Kidney (tissue), 22 donors: ENCODE measurements at places on chromosomes 5 and 9. TPM values are rescaled to one million over a fixed set of nuclear protein-coding genes. Genes with fewer than 3 reads are reported as not detected.

The ZNF608 gene
- 35.8 TPM for total RNA-seq

The NR5A1 gene
- not detected for total RNA-seq

The PCDHGA8 gene
- total RNA-seq = 1.8 TPM

The NR2F1-AS1 gene
- 13.0 TPM for total RNA-seq

The TMEM174 gene
- total RNA-seq = 1.1 TPM

The GRIN3A gene
- total RNA-seq = 0.03 TPM

The TAF1L gene
- not detected for total RNA-seq

The LCP2 gene
- 48.8 TPM for total RNA-seq

The C5orf52 gene
- total RNA-seq = not detected

The PIP5K1B gene
- 10.1 TPM for total RNA-seq

The OCLN gene
- 127 TPM for total RNA-seq

The PHYHD1 gene
- total RNA-seq = 59.0 TPM

The CCL27 gene
- total RNA-seq = not detected

DNA sequence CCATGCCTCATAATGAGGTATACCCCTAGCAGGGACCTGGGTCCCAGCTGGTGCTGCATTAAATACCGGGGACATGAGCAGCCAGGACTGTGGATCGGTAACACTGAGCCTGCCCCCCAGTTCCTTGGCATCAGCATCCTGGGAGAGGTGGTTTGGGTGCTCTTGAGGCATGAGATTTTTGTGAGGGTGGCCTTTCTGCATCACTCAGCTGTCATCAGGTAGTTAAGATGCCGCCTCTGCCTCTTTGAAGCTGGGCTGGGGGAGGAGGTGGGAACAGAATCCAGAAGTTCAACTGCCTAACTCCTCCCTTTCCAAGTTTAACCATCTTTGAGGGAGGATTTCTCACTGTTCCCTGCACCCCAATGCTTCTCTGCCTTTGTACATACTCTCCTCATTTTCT lies 112.7 kb downstream of the PDZD2 start:
- no peaks in the 10 kb centered on the region for H3K36me3 ChIP-seq
- H3K4me3 ChIP-seq = no peak overlapping the region
- H3K27me3 ChIP-seq = no peaks in the 10 kb centered on the region
- DNase-seq = peak; percentile 35
- no peak overlapping the region for H3K27ac ChIP-seq
- H3K4me1 ChIP-seq = no peaks in the 10 kb centered on the region

DNA sequence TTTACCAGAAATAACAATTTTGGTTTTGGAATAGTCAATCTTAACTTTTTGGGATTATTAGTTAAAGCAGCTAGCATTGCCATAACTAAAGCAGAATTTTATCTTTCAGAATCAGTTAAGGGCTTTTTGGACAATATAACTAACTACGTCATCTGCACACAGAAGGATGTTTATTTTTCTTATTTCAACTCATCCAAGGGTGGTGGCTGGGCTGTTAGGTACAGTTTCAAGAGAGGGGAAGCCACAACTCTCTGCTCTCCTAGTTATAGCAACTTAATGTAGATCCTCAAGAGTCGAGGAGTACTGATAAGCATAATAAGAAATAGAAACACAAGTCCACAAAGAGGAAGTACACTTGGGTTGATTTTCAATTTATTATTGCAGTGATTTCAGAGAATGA lies 65.6 kb downstream of the ANKRD55 start:
- DNase-seq = no peak
- H3K27ac ChIP-seq = no peak overlapping the region
- no peaks in the 10 kb centered on the region for H3K36me3 ChIP-seq
- H3K4me1 ChIP-seq = no peaks in the 10 kb centered on the region
- H3K27me3 ChIP-seq = no peaks in the 10 kb centered on the region

GRCh38 chr5:125786021-125786420 lies 637.2 kb upstream of the GRAMD2B start:
- H3K27me3 ChIP-seq = no peaks in the 10 kb centered on the region
- H3K4me1 ChIP-seq = no peaks in the 10 kb centered on the region
- DNase-seq = no peak
- H3K36me3 ChIP-seq = no peaks in the 10 kb centered on the region

- no peaks in the 10 kb centered on the region for H3K4me1 ChIP-seq
- no peak overlapping the region for H3K27ac ChIP-seq
- no peaks in the 10 kb centered on the region for H3K27me3 ChIP-seq
- no peak for DNase-seq
These were observed 412.8 kb downstream of the SPOCK1 start for GRCh38 chr5:137086342-137086741.

GRCh38 chr5:126814721-126815404 lies 37.9 kb downstream of the LMNB1 start:
- no peak for DNase-seq
- no peaks in the 10 kb centered on the region for H3K27me3 ChIP-seq

- peak; percentile 53 for DNase-seq
- no peaks in the 10 kb centered on the region for H3K36me3 ChIP-seq
- no peak overlapping the region for H3K4me3 ChIP-seq
- peaks cover 13% of the 10 kb centered on the region for H3K4me1 ChIP-seq
- H3K27me3 ChIP-seq = no peaks in the 10 kb centered on the region
- H3K27ac ChIP-seq = no peak overlapping the region
These were observed 107.6 kb upstream of the SPRY4 start for GRCh38 chr5:142432369-142432863.

GRCh38 chr5:128736553-128736952 lies 198.5 kb upstream of the FBN2 start:
- no peaks in the 10 kb centered on the region for H3K36me3 ChIP-seq
- no peak for DNase-seq
- H3K27ac ChIP-seq = no peak overlapping the region
- no peaks in the 10 kb centered on the region for H3K27me3 ChIP-seq
- no peaks in the 10 kb centered on the region for H3K4me1 ChIP-seq
- no peak overlapping the region for H3K4me3 ChIP-seq

GRCh38 chr9:116098476-116098875 lies 55.1 kb upstream of the PAPPA start:
- no peaks in the 10 kb centered on the region for H3K36me3 ChIP-seq
- no peaks in the 10 kb centered on the region for H3K4me1 ChIP-seq
- no peaks in the 10 kb centered on the region for H3K27me3 ChIP-seq
- DNase-seq = no peak
- no peak overlapping the region for H3K27ac ChIP-seq

DNA sequence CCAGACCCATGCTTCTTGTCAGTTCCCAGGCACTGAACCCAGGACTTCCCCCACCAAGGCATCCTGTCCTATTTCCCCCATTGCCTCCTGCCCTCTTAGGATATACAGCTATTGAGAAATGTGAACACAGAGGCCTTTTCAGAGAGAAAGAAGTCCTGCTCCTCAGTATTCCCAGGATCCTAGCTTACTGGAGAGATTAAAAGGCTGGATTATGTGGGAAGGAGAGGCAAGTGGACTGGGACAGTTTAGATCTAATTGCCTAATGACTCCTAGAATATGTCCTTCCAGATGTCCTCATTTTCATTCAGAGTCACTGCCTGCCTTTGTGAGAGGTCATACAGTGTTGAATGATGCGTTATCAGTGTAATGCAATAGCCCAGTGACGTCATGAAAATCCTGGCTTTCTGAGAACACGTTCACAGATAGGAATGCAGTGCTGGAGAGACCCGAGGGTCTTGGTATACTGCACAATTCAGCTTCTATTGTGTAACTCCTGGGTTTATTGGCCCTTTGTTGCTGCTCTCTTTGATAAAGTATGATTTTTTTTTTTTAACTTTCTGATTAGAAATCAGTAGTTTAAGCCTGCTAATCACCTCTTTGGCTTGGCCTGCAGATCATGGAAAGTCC lies 26.2 kb downstream of the WWC1 start:
- no peaks in the 10 kb centered on the region for H3K36me3 ChIP-seq
- no peak for DNase-seq
- no peaks in the 10 kb centered on the region for H3K27me3 ChIP-seq
- peak overlapping the region; percentile 80 for H3K27ac ChIP-seq
- peaks cover 44% of the 10 kb centered on the region for H3K4me1 ChIP-seq

DNA sequence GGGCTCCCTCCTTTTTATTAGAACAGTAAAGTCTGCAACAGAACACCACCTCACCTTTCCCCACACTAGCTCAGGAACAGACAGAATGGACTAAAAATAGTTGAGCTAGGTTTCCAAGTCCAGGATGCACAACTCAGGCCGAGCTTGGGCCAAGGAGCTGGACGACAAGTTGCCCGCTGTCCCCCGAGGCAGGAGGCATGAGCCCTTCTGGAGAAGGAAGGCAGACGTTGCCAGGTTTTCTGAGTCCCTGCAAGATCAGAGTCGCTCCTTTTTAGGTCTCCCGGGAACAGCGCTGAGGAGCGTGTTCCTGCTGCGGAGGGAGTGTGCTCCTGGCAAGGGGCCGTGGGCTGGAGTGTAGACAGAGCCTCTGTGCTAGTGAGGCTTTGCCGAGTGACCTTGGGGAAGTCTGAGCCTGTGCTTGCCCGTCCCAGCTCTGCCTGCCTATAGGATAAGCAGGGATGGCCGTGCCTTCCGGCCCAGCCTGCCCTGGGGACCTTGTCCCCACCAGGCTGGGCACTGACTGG lies 121.6 kb downstream of the WNK2 start:
- DNase-seq = no peak
- H3K4me1 ChIP-seq = no peaks in the 10 kb centered on the region
- H3K27ac ChIP-seq = no peak overlapping the region
- no peak overlapping the region for H3K4me3 ChIP-seq
- H3K27me3 ChIP-seq = no peaks in the 10 kb centered on the region

DNA sequence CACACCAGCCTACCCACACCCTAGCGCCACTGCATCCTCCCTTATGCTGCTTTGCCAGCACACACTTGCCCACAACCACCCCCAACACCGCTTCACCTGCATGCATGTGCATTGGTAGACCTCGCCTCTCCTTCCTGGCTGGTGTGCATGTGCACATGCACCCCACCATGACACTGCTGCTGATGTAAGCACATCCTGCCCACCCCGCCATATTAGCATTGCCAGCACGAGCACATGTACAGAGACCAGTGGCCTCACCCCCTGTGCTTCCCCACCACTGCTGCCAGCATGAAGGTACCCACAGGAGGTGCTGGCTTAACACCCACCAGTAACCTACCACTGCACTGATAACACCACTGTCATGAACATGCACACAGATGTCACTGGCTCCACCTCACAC lies 218.2 kb downstream of the SLCO4C1 start:
- no peak for DNase-seq
- H3K36me3 ChIP-seq = no peaks in the 10 kb centered on the region
- H3K4me1 ChIP-seq = no peaks in the 10 kb centered on the region

DNA sequence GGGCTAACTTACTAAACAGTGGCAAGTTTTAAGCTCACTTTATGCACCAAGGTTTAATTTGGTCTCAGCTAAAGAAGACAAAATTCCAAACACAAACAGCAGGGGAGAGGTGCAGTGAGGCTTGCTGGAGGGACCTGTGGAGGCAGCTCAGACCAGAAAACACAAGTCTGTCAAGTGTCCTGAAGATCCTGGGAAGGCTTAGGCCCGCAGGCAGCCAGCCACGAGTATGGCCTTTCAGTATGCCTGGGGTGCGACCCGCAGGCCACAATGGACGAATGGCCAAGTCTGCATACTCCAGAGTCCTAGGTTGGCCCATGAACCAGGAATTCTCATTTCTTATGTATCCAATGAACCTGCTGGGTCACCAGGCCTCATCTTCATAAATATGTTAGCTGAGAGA lies 9.3 kb downstream of the CCNI2 start:
- H3K36me3 ChIP-seq = peaks cover 11% of the 10 kb centered on the region
- peaks cover 10% of the 10 kb centered on the region for H3K4me1 ChIP-seq
- no peak overlapping the region for H3K4me3 ChIP-seq
- H3K27ac ChIP-seq = no peak overlapping the region

GRCh38 chr5:168176251-168176650 lies 115.2 kb upstream of the WWC1 start:
- H3K36me3 ChIP-seq = no peaks in the 10 kb centered on the region
- no peak overlapping the region for H3K4me3 ChIP-seq
- no peaks in the 10 kb centered on the region for H3K4me1 ChIP-seq
- DNase-seq = no peak
- no peaks in the 10 kb centered on the region for H3K27me3 ChIP-seq

DNA sequence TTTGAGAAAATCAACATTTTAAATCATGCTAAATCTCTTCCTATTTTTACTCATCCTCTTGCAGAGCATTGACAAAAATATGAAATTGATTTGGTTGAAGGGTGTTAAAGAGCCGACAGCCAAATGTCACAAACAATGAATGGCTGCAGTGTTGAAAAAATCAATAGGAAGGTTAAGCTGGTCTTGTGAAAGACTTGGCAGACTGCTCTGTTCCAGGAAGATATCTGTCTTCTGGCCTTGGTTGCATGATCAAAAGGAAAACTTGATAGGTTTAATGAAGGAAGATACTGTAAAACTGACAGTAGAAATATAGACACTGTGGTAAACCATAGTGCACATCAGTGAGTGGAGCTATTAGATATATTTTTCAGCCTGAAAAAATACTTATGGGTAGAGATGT lies 103.6 kb downstream of the PBX3 start:
- no peak overlapping the region for H3K4me3 ChIP-seq
- no peak overlapping the region for H3K27ac ChIP-seq
- no peaks in the 10 kb centered on the region for H3K36me3 ChIP-seq

- no peaks in the 10 kb centered on the region for H3K27me3 ChIP-seq
- H3K36me3 ChIP-seq = no peaks in the 10 kb centered on the region
- no peak overlapping the region for H3K4me3 ChIP-seq
- no peak overlapping the region for H3K27ac ChIP-seq
- no peaks in the 10 kb centered on the region for H3K4me1 ChIP-seq
These were observed 4.2 kb upstream of the CCIN start for GRCh38 chr9:36164989-36165388.

DNA sequence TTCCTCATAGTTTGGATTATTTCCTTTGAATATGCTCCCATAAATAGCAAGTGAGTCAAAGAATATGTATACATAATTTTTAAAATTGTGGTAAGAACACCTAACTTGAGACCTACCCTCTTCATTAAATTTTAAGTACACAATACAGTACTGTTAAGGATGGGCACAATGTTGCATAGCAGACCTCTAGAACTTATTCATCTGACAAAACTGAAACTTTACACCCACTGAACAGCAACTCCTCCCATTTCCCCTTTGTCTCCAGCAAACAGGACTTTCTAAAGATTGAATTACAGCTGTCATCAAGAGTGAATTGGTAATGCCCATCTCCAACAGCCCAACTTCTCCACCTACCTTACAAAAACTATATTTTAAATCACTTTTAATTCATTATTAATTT lies 388.9 kb downstream of the HTR1A start:
- no peak overlapping the region for H3K27ac ChIP-seq
- H3K36me3 ChIP-seq = no peaks in the 10 kb centered on the region
- DNase-seq = no peak
- H3K27me3 ChIP-seq = no peaks in the 10 kb centered on the region
- no peak overlapping the region for H3K4me3 ChIP-seq

GRCh38 chr5:141477044-141477575 lies 1.3 kb downstream of the PCDHGC3 start:
- no peaks in the 10 kb centered on the region for H3K36me3 ChIP-seq
- H3K27ac ChIP-seq = no peak overlapping the region
- no peaks in the 10 kb centered on the region for H3K27me3 ChIP-seq
- H3K4me3 ChIP-seq = peak overlapping the region; percentile 86

- peaks cover 68% of the 10 kb centered on the region for H3K27me3 ChIP-seq
- H3K27ac ChIP-seq = peak overlapping the region; percentile 76
- peak overlapping the region; percentile 73 for H3K4me3 ChIP-seq
These were observed 3.3 kb upstream of the ANXA2R start for GRCh38 chr5:43043400-43043756.
